Kidney (tissue), 22 donors: ENCODE measurements at places on chromosomes 7 and 10. TPM values are rescaled to one million over a fixed set of nuclear protein-coding genes. Genes with fewer than 3 reads are reported as not detected.
A peak's percentile ranks its signal among the peaks of the same experiment; 100 is the strongest.

Gene SGCE
- 56.5 TPM for polyA plus RNA-seq

GRCh38 chr7:36272567-36273269 is 116.9 kb upstream of the ANLN start:
- peak; percentile 66 for DNase-seq

DNA sequence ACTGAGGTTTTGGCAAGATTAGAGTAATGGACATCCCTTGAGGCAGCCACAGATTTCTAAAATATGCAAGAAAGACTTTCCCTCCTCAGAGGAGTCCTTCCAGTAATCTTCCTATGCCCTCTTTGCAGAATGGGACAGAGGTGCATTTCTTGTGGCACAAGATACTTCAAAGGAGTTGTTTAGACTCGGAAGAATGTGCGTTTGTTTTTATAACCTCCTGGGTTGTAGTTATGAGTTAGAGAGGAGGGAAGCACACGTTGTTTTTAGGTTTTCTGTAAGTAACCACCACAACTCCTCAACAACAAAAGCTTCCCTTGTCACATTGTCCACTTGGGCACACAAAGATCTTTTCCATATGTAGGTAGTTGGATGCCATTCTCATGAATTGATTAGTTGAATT is 78.1 kb upstream of the GLI3 start:
- no peak for DNase-seq

- no peak for DNase-seq
Measured at GRCh38 chr10:66394342-66395063, 531.3 kb upstream of the LRRTM3 start.

Gene TMEM176B
- polyA plus RNA-seq = 542 TPM
